ENCODE measurements at places on chromosomes 4 and X.

- DNase-seq, result no peak
These were observed 1.9 kb downstream of the RAB9A start for GRCh38 chrX:13690836-13691235.

- no peak for DNase-seq
These were observed 6.7 kb downstream of the MSANTD1 start for GRCh38 chr4:3255611-3256186.

- no peak for DNase-seq
These were observed 192.5 kb downstream of the EDA start for GRCh38 chrX:69808375-69808774.

DNA sequence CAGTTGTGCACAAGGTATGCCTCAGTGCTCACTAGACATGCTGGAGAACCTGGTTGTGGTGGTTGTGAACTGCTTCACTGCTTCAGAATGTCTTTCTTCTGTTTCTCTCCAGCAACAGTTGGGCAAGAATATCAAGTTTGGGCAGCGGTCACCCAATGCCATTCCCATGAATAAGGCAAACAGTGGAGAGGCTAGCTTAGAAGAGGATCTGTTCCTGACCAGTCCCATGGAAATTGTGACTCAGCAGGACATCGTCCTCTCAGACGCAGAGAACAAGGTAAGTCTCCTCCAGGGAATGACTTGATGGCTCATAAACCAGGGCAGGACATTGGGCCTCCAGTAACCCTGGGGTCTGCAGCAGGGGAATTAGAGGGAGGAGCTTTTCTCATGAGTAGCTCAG lies 79.9 kb downstream of the AASDH start:
- DNase-seq, result no peak

DNA sequence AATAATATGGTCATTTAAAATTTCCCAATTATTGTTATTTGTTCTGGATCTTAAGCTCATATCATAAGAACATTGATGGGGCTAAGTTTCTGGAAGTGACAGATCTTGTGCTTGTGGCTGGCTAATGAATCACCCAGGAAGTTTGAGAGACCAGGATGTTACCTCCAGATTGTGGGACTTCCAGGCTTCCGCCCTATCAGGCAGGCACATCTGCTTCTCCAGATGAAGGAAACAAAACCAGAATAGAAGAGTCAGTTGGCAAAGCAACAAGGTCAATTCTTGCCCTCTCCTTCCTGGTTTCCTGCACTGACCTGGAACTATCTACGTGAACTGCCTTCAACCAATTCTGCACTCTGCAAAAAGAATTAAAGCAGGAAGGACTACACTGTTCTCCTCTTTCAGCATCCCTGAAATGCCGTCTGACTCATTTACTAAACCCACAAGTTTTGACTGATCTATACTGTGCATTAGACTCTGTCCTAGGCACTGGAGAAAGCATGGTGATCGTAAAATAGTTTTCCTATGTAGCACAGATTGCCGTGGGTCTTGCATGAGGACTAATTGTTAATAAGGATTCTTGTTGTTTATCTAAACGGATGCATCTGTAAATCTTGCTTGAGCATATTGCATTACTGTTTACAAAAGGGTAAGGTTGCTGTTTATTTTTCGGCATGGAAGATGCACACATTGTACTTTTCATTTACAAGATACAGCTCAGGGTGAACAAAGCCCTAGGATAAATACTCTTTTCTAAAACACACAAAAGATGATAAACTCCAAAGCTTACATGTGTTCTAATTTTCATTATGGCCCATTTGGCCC lies 74.6 kb downstream of the AMELX start:
- no peak for DNase-seq

- no peak for DNase-seq
These were observed 196.2 kb downstream of the SNCA start for GRCh38 chr4:89640620-89641366.

DNA sequence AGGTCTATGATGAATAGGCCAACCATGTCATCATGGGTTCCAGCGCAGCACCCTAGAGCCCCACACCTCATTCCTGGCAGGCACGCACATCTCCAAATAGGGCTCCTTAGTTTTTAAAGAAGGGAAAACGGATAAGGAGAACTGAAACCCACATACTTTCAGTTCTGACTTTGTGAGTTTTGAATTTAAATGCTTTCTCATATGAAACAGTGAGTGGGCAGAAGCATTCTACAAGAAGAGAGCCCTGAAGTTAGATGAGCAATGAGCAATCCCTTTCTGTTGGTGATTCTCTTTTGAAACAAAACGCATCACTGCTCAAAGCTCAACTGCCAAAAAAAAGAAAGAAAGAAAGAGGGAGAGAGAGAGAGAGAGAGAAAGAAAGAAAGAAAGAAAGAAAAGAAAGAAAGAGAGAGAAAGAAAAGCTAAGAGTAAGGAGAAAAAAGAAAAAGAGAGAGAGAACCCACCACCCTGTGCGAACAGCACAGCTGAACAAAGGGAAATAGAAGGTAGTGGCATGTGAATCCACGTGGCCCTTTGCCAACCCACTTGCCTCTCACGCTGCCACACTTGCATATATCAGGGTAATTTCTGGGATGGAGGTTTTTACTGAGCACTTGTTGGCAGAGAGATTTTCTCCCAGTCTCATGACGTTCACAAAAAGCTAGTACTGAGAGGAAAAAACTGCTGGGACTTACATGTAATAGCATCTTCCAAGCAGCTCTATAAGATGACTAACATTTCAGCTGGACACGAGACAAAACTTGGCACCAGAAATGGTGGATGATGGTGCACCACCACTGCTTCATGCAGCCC lies 31.0 kb downstream of the TMSB4X start:
- DNase-seq, result no peak

DNA sequence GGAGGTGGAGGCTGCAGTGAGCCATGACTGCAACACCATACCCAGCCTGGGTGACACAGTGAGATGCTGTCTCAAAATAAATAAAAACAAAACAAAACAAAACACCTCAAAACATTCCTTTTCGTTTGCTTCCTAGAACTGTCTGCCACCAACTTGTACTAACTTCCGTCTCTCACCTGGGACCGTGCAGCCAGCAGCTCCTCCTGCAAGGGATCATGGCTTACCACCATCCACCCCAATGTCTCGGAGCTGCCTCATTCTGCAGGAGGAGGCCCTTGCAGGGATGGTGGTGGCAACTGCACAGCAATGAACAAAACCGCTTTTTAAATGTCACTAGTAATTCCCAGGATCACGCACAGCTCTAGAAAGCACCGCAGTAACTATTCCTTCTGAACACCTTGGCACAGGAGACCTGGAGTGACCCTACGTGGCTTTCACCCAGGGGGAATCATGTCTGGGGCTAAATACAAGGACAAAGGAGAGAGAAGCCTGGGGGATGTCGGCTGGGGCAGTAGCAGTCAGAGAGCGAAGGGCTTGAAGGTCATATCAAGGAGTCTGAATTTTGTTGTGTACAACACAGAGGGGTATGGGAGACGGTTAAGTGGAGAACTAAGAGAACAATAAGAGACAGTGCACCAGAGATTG lies 17.4 kb upstream of the KIAA0232 start:
- DNase-seq, result no peak

DNA sequence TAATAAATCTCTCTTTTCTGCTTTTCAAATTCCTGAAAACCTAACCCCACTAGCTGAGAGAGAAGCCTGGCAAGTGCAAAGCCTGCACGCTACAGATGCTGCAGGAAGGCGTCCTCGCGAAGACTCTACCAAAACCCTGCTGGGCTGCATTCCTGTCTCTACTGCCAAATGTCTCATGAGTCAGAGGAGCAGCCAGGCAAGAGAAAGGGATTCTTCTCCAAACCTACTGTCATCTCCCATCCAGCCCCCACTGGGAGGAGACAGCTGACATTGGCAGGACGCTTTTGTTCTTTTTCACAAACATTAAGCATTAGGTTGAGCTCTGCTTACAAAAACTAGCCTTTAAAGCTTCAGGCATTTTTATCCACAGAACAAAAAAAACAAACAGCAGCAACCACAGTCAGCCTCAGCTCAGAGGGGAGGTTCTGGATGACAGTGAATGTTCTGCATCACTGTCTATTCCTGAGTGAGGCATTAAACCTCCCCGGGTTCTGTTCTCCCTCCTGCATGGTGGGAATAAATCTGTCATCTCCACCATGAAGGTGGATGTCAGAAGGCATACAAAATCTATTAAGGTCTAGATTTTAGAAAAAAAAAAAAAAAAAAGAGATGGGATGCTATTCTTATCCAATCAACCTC lies 18.0 kb downstream of the CRMP1 start:
- DNase-seq, result no peak

- no peak for DNase-seq
These were observed 27.9 kb downstream of the ABHD18 start for GRCh38 chr4:127993151-127993550.

GRCh38 chrX:68659786-68660185 lies 12.3 kb downstream of the STARD8 start:
- no peak for DNase-seq

GRCh38 chrX:99909946-99910345 lies 500.1 kb downstream of the PCDH19 start:
- no peak for DNase-seq

DNA sequence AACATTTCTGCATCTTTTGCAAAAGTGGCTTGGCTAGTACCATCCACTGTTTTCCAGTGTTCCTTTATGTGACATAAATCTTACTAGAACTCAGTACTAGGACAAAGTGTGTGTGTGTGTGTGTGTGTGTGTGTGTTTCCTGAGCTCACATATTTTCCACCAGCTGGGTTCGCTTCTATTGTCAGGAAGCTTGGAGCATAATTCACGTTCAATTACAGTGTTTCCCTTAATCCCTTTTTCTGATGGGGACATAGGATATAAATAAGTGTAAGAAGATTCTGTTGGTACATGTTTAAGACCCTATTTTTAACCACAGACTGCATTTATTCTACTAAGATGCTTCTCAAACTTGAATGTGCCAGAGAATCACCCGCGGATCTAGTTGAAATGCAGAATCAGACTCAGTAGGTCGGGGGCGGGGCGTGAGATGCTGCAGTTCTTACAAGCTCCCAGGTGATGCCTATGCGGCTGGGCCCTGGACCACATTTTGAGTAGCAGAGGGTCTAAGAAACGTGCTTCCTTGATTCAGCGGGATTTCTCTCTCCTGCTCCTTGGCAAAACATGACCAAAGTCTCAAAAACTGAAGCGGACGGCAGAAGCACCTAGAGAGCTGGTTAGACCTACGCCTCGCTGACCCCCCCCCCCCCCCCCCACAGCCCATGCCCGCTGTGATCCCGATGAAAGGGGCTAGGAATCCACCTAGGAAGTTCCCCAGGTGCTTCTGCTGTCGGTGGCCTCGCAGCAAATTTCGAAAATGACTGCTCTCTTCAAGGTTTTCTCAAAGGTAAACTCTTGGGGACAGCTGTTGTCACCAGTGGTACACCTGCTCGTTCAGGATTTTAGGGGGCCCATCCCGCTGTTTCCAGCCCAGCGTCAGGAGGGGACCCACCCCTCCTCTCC lies 797 bp downstream of the CD99L2 start:
- DNase-seq, result peak; percentile 1

DNA sequence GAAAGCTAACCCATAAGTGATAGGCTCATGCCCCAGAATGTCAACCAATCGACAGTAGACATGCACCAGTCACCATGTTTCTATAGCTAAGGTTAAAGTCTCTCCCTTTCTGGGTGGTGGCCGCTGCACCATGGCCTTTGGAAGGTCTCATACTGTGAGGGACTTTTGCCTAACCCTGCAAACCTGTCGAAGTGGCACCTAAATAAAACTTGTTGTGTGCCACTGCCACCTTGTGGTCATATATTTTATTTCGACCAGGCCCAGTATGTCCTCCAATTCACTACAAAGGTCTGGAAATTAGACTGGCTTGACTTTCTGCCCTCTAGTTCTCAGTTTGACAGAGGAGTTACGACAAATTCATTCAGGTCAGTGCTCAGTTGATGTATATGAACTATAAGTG lies 163.1 kb downstream of the SMARCA1 start:
- peak; percentile 11 for DNase-seq
